ENCODE measurements at places on chromosomes 7 and 10. TPM values are rescaled to one million over a fixed set of nuclear protein-coding genes. Genes with fewer than 3 reads are reported as not detected.
A peak's percentile ranks its signal among the peaks of the same experiment; 100 is the strongest.

The SCIN gene
- 2.6 TPM for total RNA-seq

The CLCN1 gene
- total RNA-seq = not detected

The SORCS1 gene
- not detected for total RNA-seq

The RELN gene
- 787 TPM for total RNA-seq

The EN2 gene
- total RNA-seq = not detected

The SAMD9 gene
- total RNA-seq = 24.4 TPM

The TRUB1 gene
- 28.0 TPM for total RNA-seq

GRCh38 chr7:18700147-18700546 lies 204.6 kb downstream of the HDAC9 start:
- DNase-seq = peak; percentile 5

DNA sequence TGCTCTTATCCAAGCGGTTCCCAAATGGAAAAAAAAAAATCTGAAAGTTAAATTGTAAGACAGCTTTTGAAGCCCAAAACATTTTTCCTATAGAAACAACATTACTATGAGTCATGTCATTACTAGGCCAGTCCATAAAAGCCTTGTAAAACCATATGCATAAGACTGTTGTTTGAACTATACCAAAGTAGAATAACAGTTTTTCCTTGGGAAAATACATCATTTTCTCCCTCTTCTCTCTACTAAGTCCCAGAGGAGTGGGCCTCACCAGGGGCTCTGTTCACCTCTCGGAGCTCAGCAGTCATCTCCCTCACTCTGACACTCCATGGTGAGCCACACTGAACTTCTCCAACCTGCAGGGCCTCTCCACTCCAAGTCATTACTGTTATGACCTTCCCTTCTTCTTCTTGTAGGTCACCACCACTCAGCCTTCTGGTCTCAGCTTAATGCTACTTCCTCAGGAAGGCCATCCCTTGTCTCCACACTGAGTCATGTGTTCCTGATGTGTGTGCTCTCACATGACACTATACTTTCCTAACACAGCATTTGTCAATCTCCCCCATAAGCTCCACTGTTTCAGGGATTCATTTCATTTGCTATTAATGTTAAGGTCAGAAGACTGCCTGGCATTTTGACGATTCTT lies 32.5 kb downstream of the ZNF438 start:
- peak; percentile 92 for DNase-seq

- no peak for DNase-seq
These were observed 91.4 kb downstream of the TPST1 start for GRCh38 chr7:66296557-66296956.

DNA sequence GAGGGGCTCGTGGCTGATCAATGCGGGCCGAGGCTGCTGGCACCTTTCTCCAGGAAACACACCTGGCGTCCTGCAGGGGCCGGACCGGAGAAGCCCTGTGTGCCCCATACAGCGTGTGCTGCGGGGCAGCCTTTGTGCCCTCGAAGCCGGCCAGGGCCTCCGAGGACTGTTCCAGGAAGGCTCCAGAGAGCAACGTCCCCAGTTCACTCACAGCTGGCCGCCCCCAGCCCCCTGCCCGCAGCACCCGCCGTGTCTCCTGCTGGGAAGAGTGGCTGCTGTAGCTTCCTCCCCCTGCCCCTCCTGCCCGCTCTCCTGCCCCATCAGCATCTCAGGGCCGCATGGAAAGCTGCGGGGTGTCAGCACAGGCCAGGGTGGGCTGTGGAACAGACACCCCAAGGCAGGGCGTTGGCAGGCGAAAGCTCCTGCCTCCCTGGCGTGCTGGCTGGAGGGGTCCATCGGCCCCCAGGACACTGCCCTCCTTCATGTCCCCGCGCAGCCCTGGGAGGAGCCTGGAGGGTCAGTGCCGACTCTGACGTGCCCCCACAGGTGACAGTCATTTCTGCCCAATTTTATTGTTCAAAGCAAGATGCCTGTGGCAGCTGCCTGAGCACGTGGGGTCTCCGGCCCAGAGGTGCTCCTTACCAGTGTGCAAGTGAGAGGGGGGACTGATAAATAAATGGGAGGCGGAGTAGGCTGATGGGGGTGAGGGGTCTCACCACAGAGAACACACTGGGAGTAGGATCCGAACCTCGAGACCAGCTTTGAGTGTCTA lies 95.8 kb upstream of the DIP2C start:
- DNase-seq = no peak

DNA sequence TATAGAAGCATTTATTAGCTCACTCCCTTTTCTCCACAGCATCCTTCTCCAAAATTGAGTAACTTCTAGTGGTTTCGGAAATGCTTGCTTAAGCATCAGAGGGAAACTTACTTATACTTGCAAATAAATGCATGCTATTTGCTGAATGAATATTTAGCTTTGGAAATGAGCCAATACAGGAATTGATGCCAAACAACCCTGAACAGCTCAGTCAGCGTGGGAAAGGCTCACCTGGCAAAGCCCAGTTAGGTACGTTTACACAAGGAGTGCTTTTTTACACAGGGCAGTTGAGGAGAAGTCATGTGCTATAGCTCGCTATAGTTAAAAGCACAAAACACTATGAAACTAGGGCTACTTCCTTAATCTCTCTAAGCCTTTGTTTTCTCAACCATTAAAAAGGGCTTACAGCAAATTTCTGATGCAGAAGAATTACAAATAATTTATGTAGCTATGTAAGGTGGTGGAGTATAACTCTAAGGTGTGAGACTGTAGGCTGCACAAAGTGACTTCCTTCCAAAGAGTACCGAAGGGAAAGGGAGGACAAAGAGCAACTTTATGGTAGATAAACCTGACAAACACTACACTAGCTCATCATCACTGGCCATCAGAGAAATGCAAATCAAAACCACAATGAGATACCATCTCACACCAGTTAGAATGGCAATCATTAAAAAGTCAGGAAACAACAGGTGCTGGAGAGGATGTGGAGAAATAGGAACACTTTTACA lies 498.2 kb downstream of the PHTF2 start:
- DNase-seq = no peak

- peak; percentile 90 for DNase-seq
These were observed 58.4 kb downstream of the DNAJC12 start for GRCh38 chr10:67779465-67780203.

GRCh38 chr7:86991093-86991769 lies 68.2 kb downstream of the ELAPOR2 start:
- no peak for DNase-seq

DNA sequence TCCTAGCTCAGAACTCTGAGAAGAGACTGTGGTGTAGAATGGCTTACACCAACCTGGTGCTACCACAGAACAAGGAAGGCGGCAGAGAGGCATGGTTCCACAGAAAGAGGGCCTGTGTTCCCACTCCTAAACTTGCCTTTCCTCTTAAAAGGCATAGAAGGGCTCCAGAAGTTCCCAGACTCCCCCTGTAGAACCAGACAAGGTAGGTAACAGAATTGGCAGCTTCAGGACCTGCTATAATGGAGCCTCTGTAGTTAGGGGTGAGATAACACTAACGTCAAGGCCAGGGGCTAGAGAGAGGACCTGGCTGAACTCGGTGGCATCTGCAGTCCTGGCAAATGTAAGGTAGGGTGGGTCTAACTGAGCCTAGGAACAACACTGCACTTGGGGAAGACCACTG lies 26.7 kb upstream of the SGMS1 start:
- no peak for DNase-seq

DNA sequence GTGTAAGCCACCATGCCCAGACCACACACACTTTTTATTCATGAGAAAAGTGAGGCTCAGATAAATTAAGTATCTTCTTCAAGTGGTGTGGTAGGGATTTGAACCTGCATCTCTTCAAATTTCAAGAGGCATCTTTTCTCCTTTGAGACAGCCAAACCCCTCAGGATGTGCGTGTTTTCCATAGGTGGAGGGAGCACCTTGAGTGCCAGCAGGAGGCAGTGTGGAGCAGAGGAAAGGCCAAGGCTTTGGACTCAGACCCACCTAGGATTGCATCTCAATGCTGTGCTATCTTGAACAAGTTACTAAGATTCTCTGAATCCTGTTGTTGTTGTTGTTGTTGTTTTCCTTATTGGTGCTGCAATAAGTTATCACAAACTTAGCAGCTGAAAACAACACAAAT lies 40.2 kb upstream of the MYL10 start:
- DNase-seq = no peak

- DNase-seq = no peak
These were observed 50.8 kb downstream of the RBM20 start for GRCh38 chr10:110694820-110695538.

Measured in dermis blood vessel endothelial cell (primary cell).